WTC11 (cell line): ENCODE measurements at places on chromosomes 4 and X. TPM values are rescaled to one million over a fixed set of nuclear protein-coding genes. Genes with fewer than 3 reads are reported as not detected.

Gene FGFBP2
- total RNA-seq = 0.24 TPM in 1 of 3 replicates, not detected in the others

Gene WDR17
- 4.4 to 4.9 TPM (median 4.6 TPM) in 3 replicates for total RNA-seq

Gene CTAG1A
- total RNA-seq = not detected in 3 replicates

DNA sequence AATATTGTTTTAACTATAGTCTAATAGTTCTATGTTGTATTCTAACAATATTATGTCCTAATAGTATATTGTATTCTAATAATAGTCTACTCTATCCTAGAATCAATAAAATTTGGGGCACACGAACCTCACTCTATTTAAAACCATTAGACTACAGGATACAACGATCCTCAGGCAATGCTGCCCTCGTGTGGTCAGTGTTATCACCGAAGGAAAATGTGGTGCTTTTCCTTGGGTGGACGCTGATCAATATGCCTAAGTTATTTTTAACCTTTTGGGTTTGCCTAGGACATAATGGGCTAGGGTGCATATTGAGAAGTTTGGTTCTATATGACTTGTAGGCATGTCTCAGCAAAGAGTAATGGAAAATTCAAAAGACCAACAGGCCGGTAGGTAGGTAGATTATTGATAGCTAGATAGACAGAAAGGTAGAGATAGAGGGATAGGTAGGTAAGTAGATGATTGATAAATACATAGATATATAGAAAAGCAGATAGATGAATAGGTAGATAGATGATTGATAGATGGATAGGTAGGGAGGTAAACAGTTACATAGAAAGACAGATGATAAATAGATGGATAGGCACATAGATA, 75.1 kb downstream of the PRKX start:
- no peak overlapping the region for H3K27ac ChIP-seq
- peaks cover under 1% of the 10 kb centered on the region for H3K36me3 ChIP-seq
- H3K4me1 ChIP-seq = peaks cover 11% of the 10 kb centered on the region
- no peaks in the 10 kb centered on the region for H3K27me3 ChIP-seq
- peak; percentile 38 for DNase-seq

DNA sequence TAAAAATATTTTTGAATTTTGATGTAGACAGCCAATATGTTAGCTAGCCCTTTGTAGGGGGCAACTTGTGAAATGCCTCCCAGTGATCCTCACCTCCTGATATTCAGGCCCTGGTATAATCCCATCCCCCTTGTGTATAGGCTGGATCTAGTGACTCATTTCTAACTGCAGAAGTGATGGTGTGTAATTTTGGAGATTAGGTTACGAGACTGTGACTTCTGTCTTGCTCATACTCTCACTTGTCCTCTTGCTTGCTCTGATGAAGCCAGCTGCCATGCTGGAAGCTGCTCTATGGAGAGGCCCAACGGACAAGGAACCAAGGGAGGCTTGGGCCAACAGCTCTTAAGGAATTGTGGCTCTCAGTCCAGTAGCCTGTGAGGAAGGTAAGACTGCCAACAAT, 61.7 kb downstream of the GPR82 start:
- H3K4me3 ChIP-seq = no peak overlapping the region
- H3K36me3 ChIP-seq = peaks cover 19% of the 10 kb centered on the region
- H3K4me1 ChIP-seq = 0 out of 2 replicates have a peak, but pooled peaks cover 2% of the 10 kb centered on the region
- no peak for DNase-seq
- H3K27me3 ChIP-seq = no peaks in the 10 kb centered on the region

GRCh38 chr4:151318307-151319006, 6.9 kb downstream of the SH3D19 start:
- H3K27me3 ChIP-seq = no peaks in the 10 kb centered on the region
- no peak for DNase-seq

DNA sequence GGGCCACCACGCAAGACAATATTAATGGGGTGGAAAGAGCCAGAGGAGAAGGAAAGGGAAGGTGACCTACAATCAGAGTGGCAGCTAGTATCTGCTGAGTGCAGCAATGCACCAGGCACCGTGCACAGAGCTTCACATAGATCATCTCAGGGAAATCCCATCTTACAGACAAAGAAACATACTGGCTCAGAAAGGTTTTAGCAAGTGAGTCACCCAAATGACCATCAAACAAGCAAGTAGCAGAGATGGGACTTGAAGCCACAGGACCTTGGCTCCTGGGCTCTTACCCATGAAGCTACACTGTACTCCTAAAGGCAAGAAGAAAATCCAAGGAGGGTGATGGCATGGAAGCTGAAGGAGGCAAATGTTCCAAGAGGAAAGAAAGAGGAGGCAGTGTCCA, 6.8 kb downstream of the ANXA5 start:
- H3K36me3 ChIP-seq = peaks cover 22% of the 10 kb centered on the region
- H3K4me3 ChIP-seq = no peak overlapping the region
- no peak overlapping the region for H3K27ac ChIP-seq
- H3K4me1 ChIP-seq = peaks cover 15% of the 10 kb centered on the region

GRCh38 chrX:80316526-80316925, 103.7 kb upstream of the TENT5D start:
- peaks cover 4% of the 10 kb centered on the region for H3K4me1 ChIP-seq
- no peak overlapping the region for H3K4me3 ChIP-seq
- no peaks in the 10 kb centered on the region; the same call in 1 of the 2 replicates for H3K27me3 ChIP-seq
- H3K36me3 ChIP-seq = peaks cover 42% of the 10 kb centered on the region
- DNase-seq = no peak
- H3K27ac ChIP-seq = no peak overlapping the region

GRCh38 chr4:87783781-87784180, 15.6 kb upstream of the IBSP start:
- no peaks in the 10 kb centered on the region for H3K36me3 ChIP-seq
- no peaks in the 10 kb centered on the region for H3K27me3 ChIP-seq
- no peaks in the 10 kb centered on the region for H3K4me1 ChIP-seq
- no peak overlapping the region for H3K4me3 ChIP-seq

DNA sequence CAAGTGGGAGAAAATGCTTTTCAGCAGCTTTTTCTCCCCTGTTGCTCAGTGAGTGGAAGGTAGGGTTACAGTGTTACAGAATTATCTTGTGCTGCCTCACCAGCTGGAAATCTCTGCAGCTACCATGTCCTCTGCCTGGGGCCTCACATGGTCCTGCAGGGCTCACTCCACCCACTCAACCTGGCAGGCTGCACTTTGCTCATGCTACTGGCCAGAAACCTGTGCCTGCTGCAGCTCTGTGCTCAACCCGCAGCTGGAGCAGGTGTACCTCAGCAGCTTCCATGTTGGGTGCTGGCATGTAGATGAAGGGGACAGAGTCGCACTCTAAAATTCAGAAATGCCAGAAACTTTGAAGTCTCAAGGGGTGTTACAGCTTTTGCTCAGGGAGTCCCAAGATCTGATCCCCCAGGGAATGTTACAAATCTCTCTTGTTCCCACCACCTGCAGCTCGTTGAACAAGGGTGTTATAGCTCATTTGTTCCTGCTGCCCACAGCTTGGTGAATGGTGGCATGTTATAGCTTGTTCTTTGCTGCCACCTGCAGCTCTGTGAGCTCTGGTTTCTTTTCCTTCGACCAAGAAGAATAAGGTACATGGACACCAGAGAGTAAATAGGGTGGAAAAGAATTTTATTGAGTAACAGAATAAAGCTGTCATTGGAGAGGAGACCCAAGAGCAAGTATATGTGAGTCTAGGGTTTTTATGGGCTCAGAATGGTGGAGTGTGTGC, 845.8 kb downstream of the TECRL start:
- H3K4me1 ChIP-seq = no peaks in the 10 kb centered on the region
- peaks cover 2% of the 10 kb centered on the region for H3K36me3 ChIP-seq
- no peak overlapping the region for H3K27ac ChIP-seq
- no peaks in the 10 kb centered on the region for H3K27me3 ChIP-seq

GRCh38 chr4:122537388-122538135, 81.0 kb upstream of the IL2 start:
- H3K27me3 ChIP-seq = no peaks in the 10 kb centered on the region
- no peaks in the 10 kb centered on the region for H3K36me3 ChIP-seq

- H3K4me1 ChIP-seq = peaks cover 26% of the 10 kb centered on the region
- H3K4me3 ChIP-seq = no peak overlapping the region
- no peak for DNase-seq
- no peaks in the 10 kb centered on the region; the same call in 1 of the 2 replicates for H3K27me3 ChIP-seq
These were observed 31.5 kb upstream of the HPGD start for GRCh38 chr4:174553828-174554227.
